Memory B cell (primary cell): ENCODE measurements at places on chromosomes 7 and 10.

- DNase-seq, result no peak
These were observed 175.7 kb downstream of the PRKCQ start for GRCh38 chr10:6404127-6405072.

- DNase-seq, result no peak
These were observed 20.6 kb upstream of the HDAC9 start for GRCh38 chr7:18474944-18475343.

DNA sequence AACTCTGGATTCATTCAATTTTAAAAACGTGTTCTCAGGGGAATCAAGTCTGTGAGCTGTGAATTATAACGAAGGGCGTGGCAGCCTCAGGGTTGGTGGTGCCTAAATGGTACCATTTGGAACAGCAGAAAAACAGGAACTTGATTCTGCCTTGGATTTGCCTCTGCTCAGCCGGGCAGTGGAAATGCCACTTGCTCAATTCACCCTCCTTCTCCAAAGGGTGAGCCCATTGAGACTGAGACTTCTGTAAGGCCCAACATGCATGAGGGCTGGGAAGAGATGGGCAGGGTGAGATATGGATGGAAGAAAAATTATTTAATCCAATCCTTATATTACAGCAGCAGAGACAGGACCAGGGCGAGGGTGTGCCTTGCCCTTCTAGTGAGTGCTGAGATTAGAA lies 107.1 kb upstream of the HABP2 start:
- DNase-seq, result no peak

- DNase-seq, result no peak
These were observed 62.6 kb downstream of the CACNB2 start for GRCh38 chr10:18202680-18203460.

- DNase-seq, result no peak
These were observed 47.9 kb upstream of the DOCK1 start for GRCh38 chr10:126857178-126857806.

DNA sequence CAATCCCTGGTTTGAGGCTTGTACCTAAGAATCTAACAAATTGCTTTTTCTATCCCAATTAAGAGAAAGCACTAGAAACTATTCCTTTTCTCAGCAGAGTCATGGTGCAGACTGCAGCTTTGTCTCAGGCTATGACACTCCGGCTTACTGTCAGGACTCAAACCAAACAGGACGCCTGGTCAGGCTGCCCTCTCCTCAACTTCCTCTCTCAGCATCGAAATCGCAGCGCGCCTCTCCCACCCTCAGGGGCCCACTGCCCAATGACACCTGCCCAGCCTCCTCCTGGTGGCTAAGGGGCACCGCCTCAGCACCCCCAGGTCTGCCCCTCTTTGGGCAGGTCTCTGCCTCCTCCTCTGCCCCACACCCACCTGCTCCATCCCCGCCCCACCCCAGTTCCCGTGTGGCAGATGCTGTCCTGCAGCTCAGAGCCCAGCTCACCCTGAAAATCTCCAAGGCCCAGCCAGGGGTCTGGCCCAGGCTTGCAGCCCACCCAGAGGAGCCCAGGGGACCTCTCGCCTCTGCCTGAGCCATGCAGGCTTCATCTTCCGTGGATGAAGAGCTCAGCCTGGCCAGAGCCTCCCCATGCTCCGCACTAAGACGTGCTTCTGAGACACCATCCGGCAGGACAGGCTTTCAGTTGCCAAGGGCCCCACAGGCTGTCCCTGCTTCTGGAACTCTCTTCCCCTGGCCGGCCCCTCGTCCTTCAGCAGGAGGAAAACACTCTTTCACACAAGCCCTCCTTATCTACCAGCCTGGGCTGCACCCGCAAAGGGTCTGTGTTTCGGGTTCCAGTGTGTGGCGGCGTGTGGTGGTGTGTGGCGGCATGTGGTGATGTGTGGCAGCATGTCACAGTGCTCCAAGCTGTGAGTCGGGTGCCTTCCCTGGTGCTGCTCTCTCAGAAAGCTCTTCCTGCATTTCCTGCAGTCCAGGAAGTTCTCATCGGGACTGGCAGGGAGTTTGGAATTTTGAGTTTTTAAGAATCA lies 16.4 kb upstream of the PTPRN2 start:
- DNase-seq, result no peak
